ENCODE measurements at places on chromosomes 12 and 14.

DNA sequence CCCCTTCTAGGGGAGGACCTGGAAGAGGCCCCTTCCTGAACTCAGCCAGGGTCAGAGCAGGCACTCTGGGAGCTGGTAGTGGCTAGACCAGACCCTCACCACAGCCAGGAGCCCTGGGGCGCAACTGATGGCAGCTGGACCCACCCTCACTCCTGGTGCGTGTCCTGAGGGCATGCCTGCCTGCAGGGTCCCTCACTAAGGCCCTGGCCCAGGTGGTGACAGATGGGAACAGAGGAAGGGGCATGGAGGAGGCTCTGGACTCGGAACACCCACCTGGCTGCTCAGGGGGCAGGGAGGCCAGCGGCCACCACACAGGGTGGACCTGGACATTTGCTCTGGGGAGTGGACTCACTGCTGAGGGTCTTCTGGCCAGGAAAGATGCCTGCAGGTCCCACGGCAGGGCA is 342.2 kb upstream of the SFSWAP start:
- no peak for DNase-seq

GRCh38 chr12:126193190-126193589 is 1128.0 kb downstream of the AACS start:
- no peak for DNase-seq

DNA sequence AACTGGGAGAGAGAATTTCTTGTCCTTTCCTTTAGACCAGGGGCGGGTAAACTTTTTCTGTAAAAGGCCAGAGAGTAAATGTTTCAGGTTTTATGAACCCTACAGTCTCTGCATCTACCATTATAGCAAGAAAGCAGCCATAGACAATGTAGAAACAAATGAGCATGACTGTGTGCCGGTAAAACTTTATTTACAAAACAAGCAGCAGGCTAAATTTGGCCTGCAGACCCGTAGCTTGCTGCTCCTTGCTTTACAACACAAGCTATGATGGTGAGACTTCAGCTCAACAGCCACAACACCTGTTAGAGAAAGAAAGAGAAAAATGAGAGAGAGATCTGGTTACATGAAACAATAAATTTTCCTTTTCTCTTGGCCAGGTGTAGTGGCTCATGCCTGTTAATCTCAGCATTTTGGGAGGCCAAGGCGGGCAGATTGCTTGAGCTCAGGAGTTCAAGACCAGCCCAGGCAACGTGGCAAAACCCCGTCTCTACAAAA is 4.2 kb upstream of the CDC42BPB start:
- DNase-seq = no peak

GRCh38 chr14:90274019-90274418 is 17.7 kb downstream of the PSMC1 start:
- DNase-seq = no peak

DNA sequence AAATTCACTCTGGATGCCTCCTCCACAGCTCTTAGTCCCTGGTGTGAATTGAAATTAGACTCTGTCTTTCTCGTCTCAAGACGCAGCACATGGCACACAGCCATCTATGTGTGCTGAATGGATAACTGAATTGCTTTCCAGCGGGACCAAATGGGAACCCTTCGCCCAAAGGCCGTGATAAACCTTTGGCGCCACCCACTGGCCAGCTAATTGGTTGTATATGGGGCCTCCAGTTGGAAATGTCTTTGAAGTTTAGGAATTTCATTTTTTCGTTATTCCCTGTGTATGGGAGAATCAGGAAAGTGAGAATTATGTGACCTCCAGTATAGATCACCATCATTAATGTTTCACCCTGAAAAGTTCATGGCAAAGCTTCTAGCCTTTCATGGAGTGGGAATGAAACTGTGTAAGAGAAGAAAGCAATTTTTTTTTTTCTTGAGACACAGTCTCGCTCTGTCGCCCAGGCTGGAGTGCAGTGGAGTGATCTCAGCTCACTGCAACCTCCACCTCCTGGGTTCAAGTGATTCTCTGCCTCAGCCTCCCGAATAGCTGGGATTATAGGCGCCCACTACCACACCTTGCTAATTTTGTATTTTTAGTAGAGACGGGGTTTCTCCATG is 9.8 kb upstream of the HSP90AA1 start:
- peak; percentile 79 for DNase-seq

DNA sequence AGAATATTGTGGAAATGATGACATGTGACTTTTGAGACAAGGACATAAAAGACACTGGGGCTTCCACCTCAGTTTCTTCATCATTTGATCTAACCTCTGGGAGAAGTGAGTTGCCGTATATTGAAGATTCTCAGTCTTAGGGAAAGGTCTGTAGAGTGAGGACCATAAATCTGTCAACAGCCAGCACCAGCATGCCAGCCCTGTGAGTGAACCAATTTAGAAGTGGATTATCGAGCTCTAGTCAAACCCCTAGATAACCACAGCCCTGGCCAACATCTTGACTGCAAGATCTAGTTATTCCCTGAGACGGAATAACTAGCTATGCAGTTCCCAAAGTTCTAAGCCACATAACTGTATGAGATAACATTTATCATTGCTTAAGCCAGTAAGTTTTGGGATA is 108.8 kb upstream of the PTPRR start:
- peak; percentile 5 for DNase-seq

DNA sequence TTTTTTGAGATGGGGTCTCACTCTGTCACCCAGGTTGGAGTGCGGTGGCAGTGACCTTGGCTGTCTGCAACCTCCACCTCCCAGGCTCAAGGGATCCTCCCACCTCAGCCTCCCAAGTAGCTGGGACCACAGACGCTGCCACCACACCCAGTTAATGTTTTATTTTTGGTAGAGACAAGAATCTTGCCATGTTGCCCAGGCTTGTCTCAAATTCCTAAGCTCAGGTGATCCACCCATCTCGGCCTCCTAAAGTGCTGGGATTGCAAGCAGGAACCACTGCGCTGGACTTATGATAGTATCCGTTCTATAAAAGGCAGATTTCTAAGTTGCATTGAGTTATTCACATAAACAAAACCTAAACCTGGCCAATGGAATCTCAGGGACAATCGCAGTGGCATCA is 321.1 kb upstream of the PRICKLE1 start:
- DNase-seq = no peak

GRCh38 chr12:104463368-104463767 is 6.6 kb downstream of the CHST11 start:
- no peak for DNase-seq

GRCh38 chr14:77103475-77103874 is 5.4 kb downstream of the CIPC start:
- no peak for DNase-seq

DNA sequence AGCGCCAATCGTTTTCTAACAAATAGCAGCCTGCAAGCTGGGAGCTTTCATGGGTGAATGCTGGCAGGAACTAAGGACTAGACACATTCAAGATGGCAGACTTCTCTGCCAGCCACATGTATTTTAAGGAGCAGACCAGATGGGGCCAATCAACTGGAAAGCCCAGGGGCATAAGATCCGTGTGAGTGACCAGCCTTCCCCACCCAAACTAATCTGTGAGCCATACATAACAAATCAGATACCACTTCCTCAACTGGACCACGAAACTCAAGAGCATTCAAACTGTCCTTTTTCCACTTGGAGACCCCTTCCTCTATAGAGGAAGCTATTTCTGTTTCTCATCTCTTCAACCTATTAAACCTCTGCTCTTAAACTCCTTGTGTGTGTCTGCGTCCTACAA is 9.7 kb downstream of the TCL1B start:
- DNase-seq = no peak
